ENCODE measurements at places on chromosomes 13 and 19.
A peak's percentile ranks its signal among the peaks of the same experiment; 100 is the strongest.

GRCh38 chr13:61684976-61685681, 269.5 kb upstream of the PCDH20 start:
- DNase-seq = no peak

GRCh38 chr19:33722456-33723239, 74.0 kb upstream of the KCTD15 start:
- DNase-seq = no peak

DNA sequence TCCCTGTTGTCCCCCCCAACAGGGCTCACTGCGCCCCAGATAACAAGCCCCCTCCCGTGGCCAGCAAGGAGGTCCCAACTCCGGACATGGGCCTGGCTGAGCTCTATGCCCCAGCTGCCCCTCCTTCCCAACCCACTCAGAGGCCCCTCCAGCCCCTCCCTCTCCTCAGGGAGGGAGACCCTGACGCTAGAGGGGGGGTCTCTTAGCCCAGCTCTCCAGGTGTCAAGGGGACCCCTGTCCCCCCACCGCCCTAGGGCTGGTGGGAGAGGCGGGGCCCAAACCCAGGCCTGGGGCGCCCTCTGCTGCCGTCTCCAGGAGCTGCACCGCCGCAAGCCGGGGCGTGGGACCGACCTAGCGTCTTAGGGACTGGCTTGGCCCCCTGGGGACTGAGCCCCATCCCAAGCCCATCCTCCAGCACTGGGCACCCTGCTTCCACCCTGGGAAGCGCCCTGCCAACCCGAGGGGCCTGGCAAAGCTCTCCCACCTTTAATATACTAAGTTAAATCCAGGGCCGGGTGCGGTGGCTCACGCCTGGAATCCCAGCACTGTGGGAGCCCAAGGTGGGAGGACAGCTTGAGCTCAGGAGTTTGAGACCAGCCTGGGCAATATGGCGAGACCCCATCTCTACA, 1.4 kb downstream of the GRIN3B start:
- DNase-seq = peak; percentile 39

DNA sequence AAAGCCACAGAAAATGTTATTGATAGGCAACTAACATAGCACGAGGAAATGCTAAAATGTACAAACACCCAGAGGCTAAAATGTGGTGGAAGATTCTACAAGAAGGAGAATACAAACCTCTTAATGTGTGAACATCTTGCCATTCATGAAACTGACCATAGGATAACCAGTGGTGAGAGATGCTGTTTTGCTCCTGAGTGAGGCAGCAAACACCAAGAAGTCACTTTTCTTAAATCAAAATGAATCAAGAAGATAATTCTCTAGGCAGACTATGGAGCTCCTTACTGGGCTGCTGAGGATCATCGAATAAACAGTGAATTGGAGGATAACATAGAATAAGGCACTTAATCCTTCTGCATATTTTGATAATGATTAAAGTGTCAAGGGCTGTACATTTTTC, 375.4 kb upstream of the SLITRK6 start:
- DNase-seq = no peak

DNA sequence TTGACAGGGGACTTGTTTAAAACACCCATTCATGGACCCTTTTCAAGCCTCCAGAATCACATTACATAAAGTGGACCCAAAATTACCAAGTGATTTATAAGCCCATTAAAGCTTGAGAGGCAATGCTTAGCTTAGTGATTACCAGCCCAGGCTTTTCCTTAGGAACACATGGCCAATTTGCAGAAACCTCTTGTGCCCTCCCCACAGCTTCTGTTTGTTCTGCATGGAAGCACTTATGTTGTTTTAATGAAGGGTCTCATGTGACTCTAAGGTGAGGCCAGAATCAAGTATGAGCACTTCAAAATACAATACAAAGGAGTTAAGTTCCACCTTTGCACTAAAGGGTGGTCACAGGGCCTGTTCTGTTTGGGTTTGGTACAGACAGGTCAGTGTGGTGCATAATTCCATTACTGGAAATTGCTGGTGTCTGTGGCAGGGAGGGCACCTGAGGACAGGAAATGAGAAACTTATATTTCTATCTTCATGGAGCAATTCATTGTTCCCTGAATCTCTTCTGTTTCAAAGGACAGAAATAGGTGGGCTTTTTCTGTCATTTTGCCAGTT, 15.3 kb downstream of the ZNF486 start:
- DNase-seq = no peak

- DNase-seq = no peak
These were observed 752.5 kb upstream of the SLITRK5 start for GRCh38 chr13:86918682-86919081.

GRCh38 chr19:7905268-7905667, 1.6 kb downstream of the MAP2K7 start:
- no peak for DNase-seq

- DNase-seq = no peak
These were observed 99.6 kb upstream of the HTR2A start for GRCh38 chr13:46996316-46997030.

DNA sequence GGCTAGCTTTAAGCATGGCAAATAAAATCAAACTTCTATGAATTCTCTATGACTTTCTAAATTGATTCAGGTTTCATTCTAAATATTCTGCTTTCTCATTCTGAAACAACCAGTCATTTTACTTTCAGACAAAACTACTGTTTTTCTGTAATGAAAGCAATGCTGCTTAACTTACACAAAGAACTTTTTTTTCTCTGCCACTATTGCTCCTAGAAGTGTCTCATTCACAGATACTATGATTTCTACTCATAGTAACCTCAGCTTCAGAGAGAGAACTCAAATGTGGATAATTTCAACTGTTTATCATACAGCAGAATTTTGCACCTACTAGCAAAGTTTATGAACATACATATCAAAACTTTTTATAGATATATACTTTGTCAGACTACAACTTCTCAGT, 724.6 kb downstream of the SLITRK5 start:
- no peak for DNase-seq

DNA sequence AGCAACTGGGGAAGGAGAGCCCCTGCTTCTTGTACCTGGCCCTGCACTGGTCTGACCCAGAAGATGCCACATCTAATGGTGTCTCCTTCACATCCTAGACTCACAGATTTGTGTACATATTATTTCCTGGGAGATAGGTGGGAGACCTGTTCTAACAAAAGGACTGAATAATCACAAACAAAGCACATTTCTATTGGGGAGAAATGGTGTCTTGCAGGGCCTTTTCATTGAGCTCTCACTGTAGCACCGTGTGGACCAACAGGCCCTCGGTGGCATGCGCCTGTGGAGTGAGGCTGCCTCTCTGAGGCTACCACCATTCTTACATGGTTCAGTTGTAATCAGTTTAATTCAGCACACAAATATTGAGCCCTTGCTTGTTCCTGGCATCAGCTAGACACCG, 989 bp upstream of the SACS start:
- no peak for DNase-seq

DNA sequence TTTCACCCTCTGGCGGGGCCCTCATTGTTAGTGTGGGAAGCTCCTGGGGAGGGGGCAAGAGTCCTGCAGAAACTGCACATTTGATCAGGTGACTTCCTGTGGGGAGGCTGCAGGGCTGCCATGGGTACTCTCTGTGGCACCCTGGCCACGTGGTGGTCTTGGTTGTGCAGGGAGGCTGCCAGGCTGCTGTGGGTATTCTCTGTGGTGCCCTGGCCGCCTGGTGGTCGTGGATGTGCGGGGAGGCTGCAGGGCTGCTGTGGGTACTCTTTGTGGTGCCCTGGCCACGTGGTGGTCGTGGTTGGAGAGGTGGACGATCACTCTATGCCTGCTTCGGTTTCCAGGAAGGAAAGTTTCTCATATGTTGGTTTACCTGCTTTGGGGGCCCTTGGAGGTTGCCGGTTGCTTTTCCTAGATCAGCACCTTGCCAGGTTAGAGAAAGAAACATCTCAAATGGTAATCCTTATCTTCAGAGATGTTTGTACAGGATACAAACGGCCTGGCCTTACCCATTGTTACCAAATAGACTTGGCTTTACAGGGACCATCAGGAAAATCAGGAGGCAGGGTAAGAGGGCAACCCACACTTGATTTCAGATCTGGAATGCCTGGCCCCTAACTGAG, 22.9 kb downstream of the TEX29 start:
- no peak for DNase-seq

DNA sequence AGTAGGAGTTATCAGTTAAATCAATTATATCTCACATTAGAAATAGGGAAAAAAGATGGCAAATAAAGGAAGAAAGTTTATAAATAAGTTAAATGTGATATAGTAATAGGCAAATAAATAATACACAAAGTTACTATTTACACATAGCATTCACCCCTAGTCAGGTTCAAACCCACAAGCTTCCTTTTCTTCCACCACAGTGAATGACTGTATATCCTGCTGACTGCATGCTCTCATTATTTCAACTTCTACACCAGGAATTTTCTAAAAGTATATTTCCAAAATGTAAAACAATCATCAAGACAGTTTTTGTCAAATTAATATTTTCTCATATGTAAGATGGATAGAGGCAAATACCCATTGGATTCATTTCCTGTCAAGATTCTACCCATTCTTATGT, 548.6 kb upstream of the SLITRK5 start:
- DNase-seq = no peak

- no peak for DNase-seq
These were observed 103.4 kb downstream of the LHFPL6 start for GRCh38 chr13:39499604-39500003.

DNA sequence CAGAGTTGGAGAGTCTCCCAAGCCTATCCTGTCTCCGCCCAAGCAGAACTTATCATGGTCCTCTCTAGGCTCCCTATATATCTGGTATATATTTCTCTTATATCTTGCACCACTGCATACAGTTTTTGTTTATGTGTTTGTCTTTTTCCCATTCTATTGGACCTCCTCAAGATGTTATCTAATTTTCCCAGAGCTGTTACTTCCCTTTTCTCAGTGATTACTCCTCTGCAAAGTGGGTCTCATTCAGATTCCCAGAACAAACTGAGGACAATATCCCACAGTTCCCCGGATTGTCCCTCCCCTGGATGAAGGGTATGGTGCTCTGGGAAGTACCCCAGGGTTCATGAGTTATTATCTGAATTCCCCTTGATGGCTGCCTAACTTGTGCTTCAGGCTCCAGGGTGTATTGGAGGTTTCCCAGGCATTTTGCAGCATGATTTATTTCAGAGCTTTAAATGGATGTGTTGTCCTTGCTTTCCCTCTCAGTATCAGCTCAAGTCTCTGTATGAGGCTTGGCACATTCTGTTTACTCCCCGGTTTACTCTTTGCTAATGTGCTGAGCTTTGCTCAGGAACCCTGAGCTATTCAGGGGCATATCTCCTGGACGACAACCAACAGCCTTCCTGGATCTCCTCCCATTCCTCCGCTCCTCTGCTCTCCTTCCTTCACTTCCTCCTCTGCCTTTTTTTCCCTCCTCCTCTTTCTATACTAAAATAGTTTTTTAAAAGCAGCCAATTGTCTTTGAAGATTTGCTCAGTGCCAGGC, 329.3 kb downstream of the SPRY2 start:
- no peak for DNase-seq

GRCh38 chr19:49106648-49107135, 7.5 kb upstream of the LIN7B start:
- peak; percentile 38 for DNase-seq

DNA sequence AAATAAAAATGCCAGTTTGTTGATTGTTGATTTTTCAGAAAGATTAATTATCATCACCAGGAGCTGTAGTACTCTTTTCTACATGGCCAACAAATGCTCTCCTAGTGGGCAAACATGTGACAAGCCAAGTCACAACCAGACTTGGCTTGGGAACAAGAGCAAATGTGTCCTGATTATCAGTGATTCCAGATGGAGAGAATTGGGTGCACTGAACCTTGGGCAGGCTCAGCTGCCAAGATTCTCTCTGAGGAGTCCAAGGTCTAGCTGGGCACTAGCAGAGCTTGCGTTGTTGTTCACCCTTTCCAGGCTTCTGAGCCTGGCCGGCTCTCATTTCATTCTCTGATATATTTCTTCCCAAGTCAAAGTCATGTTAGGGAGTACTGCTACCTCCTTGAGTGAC, 27.3 kb upstream of the GPI start:
- DNase-seq = no peak

GRCh38 chr13:30696278-30697176, 38.8 kb upstream of the ALOX5AP start:
- DNase-seq = no peak

DNA sequence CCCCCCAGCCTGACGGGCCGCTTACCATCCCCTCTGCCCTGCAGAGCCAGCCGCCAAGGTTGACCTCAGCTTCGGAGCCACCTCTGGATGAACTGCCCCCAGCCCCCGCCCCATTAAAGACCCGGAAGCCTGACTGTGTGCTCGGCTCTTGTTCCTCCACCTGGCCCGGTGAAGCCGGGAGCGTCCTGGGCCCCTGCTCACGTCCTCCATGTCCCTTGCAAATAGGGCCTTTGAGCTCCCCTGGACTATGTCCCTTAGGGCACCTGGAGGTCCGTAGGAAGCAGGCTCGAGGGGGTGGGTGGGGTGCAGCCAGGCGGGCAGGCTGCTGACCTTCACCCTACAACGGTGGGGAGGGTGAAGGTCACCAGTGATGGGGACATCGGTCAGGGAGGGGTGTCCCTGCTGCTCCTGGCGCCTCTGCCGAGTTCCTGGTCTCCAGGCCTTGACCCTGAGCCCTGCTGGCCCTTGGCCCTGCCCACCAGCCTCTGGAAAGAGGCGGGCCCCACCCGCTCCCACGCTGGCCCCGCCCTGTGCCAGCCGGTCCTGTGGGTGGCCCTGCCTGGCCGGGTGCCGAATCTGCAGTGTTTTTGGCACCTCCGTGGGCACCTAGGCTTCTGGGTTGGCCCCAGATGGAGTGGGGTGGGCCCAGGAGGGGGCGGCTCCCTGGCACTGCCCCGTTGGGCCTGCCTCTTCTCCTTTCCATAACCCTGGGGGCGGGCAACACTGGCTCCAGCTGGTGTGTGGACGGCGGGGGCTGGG, 3.3 kb downstream of the ATP5F1D start:
- no peak for DNase-seq

GRCh38 chr13:50842990-50843256, 569 bp downstream of the DLEU7 start:
- no peak for DNase-seq

- DNase-seq = no peak
These were observed 540.5 kb downstream of the PCDH9 start for GRCh38 chr13:66689628-66690027.

- DNase-seq = no peak
These were observed 520.3 kb downstream of the DIAPH3 start for GRCh38 chr13:59643364-59643841.

GRCh38 chr13:112056284-112056727, 10.6 kb upstream of the SOX1 start:
- no peak for DNase-seq

All from activated CD4-positive, CD25-positive, alpha-beta regulatory T cell (primary cell).